ENCODE measurements at places on chromosomes 16 and 17.

GRCh38 chr17:27977751-27978688 lies 64.5 kb upstream of the NLK start:
- DNase-seq, result no peak

DNA sequence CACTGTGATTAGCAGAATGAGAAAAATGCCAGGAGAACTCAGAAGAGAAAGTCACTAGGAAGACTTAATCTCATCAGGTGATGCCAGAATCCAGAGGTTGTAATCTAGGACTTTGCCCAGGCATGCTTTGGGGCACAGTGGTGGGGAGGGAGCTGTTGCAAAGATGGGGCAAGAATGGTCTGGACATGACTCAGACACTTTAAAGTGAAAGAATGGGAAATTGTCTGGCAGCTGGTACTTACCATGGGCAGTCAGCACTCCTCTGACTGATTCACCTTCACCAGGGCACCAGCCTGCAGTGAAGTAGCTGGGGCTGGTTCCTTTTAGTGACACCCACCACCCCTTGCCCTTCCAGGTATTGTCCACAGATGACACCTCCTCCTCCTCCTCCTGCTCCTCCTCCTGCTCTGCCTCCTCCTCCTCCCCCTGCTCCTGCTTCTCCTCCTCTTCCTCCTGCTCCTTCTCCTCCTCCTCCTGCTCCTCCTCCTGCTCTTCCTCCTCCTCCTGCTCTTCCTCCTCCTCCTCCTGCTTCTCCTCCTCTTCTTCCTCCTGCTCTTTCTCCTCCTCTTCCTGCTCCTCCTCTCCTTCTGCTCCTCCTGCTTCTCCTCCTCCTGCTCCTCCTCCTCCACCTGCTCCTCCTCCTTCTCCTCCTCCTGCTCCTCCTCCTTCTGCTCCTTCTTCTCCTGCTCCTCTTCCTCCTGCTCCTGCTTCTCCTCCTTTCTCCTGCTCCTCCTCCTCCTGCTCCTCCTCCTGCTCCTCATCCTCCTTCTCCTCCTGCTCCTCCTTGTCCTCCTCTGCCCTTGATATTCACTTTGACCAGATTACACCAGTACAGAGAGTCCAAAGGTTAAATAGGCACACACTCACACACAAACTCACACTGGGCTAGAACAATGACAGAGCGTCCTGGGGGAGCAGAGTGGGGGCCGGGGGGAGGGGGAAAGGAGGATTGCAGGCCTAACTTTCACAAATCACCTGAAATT lies at the start of gene CHD9NB:
CHD9NB (minus strand) TSS at position 379 of the 983 bp plus-strand sequence. CDS start 8,739 bp downstream, outside the sequence.
- DNase-seq, result no peak

- DNase-seq, result no peak
Measured at GRCh38 chr17:49016775-49017463, 19.7 kb downstream of the IGF2BP1 start.

GRCh38 chr17:64240261-64240740 lies 22.8 kb downstream of the TEX2 start:
- DNase-seq, result no peak

- no peak for DNase-seq
Measured at GRCh38 chr16:4976079-4976478, 17.9 kb downstream of the SEC14L5 start.

DNA sequence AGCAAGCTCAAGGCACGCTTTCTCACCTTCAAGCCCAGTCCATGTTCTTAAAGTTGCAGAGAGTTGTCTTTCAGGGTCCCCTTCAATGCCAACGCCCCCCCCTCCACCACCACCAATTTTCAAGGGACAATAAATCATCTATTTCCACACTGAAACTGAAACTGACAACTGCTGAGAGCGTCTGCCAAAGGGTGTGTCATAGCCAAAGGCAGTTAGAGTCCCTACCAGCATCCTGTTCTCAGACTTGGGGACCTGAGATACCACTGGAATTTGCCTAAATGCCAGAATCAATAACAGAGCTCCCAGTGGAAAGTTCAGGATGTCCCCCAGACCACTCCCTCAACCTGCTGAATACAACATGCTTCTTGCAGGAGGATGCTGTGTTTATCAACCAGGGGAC lies 133.2 kb upstream of the SOX9 start:
- DNase-seq, result no peak

DNA sequence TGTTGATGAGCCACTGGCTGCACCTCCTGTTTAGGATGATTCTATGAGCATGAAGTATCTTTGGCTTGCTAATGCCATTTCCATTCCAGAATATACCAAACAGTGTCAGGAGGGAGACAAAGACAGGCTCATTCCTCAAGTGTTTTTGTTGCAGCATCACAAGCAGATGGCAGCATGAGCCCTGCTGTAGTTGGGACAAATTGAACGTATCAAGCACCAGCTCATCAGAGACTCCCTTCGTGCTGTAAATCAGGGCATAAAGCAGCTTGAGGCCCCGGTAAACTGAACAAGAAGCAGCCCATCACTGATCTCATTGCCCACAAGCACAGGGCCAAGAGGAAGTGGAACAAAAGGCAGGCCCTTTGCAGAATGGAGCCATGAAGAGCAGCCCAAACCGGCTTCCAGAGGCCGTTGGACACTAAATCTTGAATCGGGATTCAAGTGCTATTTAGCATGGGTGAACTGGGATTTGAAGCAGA lies 45.9 kb upstream of the HS3ST3A1 start:
- DNase-seq, result no peak

DNA sequence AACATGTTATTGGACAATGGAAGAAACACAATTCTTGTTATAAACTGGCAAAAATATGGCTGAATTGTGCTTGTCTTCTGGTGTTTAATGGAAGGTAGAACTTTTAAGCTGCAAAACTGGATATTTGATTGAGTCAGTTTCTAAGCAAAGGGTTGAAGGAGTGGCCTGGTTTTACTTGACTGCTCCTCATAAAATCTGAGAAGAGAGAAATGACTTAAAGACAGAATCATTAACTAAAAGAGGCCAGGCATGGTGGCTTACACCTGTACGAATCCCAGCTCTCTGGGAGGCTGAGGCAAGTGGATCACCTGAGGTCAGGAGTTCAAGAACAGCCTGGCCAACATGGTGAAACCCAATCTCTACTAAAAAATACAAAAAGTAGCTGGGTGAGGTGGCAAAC lies 770.7 kb downstream of the CDH11 start:
- DNase-seq, result no peak

DNA sequence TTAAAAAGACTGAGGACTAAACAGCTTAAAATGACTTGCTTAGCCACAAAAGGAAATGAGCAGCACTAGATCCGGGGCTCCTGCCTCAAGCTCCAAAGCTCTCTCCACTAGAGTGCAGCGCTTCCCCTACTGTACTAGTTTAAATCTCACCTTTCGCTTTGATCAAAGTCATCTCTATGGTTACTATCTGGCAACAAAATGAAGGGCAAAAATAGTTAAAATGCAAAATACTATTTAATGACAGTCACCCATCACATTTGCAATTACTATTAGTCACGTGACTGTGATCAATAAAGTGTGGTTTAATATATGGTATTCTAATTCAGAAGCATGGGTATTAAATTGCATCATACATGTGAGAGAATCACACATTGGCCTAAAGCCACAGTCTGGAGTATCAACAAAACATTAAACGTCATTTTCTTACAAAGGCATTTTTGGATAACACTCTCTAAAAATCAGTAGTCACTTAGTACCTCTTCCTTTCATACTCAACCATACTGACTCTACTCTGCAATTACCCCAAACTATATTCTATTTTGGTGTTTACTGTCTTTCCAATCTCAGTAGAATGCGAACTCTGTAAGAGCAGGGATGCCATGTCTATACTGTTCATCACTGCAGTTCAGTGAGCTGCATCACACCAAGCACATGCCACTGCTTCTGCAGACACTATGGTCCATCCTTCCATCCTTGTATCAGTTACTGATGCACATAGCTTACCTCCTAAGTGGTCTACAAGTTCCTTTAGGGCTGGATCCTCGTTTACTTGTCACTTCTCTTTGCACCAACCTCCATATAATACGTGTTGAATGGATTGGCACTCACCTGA lies 6.2 kb downstream of the PSMD12 start:
- DNase-seq, result no peak

DNA sequence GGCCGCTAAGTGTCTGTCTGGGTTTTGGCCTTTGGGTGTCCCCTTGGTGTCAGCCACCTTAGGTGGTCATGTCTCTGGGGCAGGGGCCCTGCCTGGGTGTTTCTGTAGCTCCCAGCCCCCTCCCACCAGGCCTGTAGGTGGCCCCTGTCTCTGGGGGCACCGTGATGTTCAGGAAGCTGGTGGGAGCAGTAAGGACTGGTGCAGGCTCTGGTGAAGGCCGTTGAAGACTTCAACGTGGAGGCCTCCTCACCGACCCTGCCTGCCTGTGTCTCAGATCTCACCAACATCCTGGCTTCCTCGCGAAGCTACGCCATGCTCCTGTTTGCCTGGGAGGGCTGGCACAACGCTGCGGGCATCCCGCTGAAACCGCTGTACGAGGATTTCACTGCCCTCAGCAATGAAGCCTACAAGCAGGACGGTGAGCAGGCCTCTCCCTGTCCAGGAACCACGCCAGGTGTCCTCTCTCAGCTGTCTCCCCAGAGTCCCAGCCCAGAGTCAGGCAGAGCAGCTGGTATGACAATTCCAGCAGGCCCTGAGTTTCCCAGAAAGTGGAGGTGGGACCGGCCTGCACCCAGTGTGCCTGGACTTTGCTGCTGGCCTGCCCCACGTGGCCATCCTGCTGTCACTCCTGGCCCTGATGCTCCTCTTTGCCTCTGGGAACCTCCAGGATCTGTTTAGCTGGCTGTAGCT lies 2.8 kb downstream of the ACE start:
- DNase-seq, result no peak

- no peak for DNase-seq
Measured at GRCh38 chr16:80104401-80104800, 436.4 kb upstream of the DYNLRB2 start.

GRCh38 chr16:49637933-49638672 lies 217.8 kb downstream of the ZNF423 start:
- no peak for DNase-seq

GRCh38 chr17:34377078-34377823 lies 14.2 kb upstream of the CCL1 start:
- DNase-seq, result no peak

Data from stimulated activated CD4-positive, alpha-beta T cell treated with anti-CD3 and anti-CD28 coated beads, Interleukin-1b, Interleukin-23, amount 100 ng/mL, for 24 hours (primary cell).